ENCODE measurements at places on chromosomes 4 and X.

DNA sequence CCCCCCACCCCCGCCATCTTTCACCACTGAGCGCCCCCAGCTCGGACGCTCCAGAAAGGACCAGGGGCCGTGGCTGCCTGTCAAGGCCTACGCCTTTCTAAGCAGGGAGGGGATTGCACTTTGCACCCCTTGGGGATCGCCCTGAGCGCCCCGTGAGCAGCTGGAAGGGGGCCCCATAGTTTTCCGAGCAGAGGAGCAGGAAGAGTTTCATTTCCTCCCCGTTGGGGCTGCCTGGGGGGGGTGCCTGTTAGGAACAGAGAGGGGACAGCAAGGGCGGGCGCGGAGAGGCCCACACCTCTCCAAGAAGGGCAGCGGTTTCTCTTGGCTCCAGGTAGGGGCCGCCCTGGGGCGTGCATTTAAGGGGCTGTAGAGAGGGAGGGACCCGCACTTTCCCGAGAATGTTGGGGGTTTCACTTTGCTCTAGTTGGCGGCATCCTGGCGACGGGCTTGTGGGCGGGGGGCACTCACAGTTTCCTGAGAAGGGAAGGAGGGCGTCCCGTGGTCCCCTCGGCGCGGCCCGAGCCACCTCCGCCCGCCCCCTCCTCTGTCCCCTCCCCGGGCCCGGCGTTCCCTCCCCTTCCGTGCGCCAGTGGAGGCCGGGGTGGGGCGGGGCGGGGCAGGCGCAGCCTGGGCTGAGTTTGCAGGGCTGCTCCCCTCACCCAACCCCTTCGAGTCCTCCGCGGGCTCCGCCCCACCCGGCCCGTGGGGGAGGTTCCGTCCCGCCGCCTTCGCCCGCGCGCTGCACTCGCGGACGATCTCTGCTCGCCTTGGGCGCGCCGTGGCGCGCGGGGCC lies 82.3 kb upstream of the CD99 start:
- peak; percentile 97 for ATAC-seq

DNA sequence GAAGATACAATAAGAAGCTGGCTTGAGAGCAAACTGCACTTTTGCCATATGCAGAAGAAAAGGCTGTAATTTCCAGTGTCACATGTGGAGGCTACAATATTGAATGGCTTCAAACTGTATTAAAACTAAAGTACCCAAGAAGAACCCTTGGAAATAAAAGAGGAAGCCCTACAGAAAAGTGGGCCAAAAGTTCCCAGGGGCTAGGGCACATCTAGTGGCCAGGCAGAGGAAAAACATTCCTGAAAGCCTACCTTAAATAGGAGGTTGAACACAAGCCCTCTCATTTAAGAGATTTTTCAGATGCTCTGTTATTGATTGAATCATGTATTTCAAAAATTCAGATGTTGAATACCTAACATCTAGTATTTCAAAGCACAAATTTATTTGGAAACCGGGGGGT lies 40.6 kb upstream of the PRDX4 start:
- no peak for ATAC-seq

DNA sequence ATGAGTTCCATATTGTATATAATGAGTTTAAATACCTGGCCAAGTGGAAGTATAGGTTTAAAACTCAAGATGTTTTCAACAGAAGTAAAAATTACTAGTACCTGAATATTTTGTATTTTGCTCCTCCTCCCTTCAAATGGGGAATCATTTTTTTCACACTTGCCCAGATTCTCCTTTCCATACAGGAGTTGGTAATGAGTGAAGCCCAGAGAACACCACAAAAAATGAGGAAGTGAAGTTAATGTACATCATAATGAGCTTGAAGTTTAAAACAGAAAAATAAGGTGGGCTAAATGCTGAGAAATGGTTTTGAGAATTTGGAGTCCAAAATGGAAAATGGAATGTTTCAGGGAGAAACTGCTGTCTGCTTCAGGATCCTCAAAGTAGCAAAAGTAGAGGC lies 364.8 kb upstream of the EMCN start:
- no peak for ATAC-seq

- ATAC-seq, result no peak
These were observed 1.5 kb downstream of the JAKMIP1 start for GRCh38 chr4:6198768-6199421.

DNA sequence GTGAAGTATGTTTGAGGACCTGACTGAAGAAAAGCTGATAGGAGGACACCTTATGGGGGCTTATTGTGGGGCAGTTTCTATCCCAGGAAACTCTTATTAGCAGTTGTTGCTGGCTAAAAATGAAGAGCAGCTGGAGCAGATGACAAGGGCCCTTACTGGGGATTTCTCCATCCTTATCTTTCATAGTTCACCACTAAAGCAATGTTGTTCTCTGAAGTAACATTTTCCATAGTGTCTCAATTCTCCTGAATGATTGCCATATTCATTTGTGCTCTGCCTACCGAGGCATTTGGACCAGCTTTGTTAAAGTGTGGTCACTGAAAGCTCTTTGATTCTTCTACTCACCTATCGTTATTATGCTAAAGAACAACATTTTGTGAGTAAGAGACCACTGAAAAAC lies 7.7 kb downstream of the ENOX2 start:
- peak; percentile 50 for ATAC-seq

DNA sequence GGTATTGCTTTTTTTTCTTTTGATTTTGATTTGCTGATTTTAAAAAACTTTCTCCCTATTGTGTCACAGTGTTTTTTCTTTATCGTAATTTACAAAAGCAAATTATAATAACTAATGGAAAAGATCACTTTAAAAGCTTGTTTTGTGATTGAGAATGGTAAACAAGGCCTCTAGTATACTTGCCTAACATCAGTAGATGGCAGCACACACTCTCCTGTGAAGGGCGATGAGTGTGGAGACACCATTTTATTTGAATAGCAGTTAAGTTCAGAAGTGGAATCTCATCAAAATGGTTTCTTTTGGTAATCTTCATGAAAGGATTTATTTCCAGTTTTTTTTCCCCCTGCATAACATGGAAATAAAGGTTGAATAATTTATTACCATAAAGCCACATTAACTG lies 72.3 kb downstream of the PAK3 start:
- ATAC-seq, result no peak

DNA sequence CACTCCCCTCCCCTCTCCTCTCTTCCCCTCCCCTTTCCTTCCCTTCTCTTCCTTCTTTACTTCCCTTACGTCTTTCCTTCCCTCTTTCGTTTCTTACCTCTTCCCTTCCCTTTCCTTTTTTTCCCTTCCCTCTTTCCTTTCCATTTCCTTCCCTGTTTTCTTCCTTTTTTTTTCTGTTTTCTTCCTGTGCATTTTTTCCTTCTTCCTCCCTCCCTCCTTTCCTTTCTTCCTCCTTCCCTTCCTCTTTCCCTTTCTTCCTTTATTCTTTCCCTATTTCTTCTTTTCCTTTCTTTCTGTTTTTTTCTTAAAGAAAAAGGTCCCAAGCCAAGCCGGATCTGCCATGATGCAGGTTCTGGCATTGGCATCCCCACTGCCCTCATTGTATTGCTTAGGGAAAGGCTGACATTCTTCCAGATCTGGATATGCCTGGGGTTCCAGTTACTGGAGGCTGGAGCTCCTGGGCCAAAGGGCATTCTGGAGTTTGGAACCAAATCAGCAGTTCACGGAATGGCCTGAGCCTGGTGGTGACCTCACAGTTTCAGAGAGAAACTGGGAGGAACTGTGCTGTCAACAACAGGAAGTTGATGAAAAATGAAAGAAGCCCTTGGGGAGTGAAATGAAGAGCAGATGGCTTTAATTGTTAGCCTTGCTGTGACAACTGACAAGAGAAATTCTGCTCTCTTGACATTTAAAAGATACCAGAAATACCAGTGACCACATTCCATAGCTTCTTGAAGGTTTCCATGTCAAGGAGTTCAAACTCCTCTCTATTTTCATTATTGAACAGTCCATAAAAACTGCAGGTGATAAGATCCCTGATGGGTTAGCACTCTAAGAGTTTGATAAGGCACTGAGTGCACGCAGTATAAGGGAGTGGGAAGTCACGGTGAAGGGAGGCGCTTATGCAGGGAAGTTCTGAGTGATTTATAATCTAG lies 622.1 kb downstream of the SPRY1 start:
- peak; percentile 91 for ATAC-seq

- ATAC-seq, result no peak
These were observed 583.7 kb downstream of the MID1IP1 start for GRCh38 chrX:39384996-39385395.

- no peak for ATAC-seq
These were observed 305.9 kb upstream of the HAND2 start for GRCh38 chr4:173835903-173836302.

- no peak for ATAC-seq
These were observed 141.9 kb downstream of the THOC2 start for GRCh38 chrX:123590842-123591486.
